ENCODE measurements at places on chromosomes 2 and 18. TPM values are rescaled to one million over a fixed set of nuclear protein-coding genes. Genes with fewer than 3 reads are reported as not detected.

TCF23 gene
- not detected for total RNA-seq

STK36 gene
- total RNA-seq: 19.9 TPM

SPATA3 gene
- not detected for total RNA-seq

ALMS1 gene
- 18.8 TPM for total RNA-seq

HS1BP3 gene
- 9.5 TPM for total RNA-seq

OTX1 gene
- not detected for total RNA-seq

All from CD8-positive, alpha-beta memory T cell (primary cell).